ENCODE measurements at places on chromosomes 2 and 18. TPM values are rescaled to one million over a fixed set of nuclear protein-coding genes. Genes with fewer than 3 reads are reported as not detected.

- H3K4me3 ChIP-seq = no peak overlapping the region
- no peak overlapping the region for H3K27ac ChIP-seq
- DNase-seq = no peak
- H3K36me3 ChIP-seq = 0 out of 2 replicates have a peak, but pooled peaks cover 4% of the 10 kb centered on the region
- no peaks in the 10 kb centered on the region for H3K27me3 ChIP-seq
Observed at GRCh38 chr18:69617888-69618287, 217.2 kb downstream of the DOK6 start.

GRCh38 chr2:126614524-126615227, 41.3 kb upstream of the GYPC start:
- no peaks in the 10 kb centered on the region for H3K4me1 ChIP-seq
- peak; percentile 12 for DNase-seq
- H3K36me3 ChIP-seq = no peaks in the 10 kb centered on the region

DNA sequence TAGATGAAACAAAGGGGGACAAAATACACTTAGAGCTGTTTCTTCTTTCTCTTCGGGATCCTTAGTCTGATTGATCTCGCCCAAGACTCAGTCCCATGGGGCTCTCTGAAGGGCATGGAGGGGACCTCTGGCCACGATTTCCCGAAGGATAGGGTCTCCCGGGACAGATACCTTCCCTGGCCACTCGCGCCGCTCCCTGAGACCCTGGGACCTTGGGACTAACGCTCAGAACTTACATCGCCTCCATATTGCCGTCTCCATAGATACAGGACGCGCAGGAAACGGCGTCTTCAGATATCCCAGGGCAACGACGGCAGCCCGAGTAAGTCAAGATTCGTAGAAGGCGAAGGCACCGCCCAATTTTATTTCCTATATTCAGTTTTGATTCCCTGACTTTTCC, at the start of gene CFAP65:
Gene CFAP65 (minus strand): TSS at position 265 of the 400 bp plus-strand sequence. CDS start 2,468 bp downstream, outside the sequence.
- peaks cover 14% of the 10 kb centered on the region for H3K4me1 ChIP-seq
- H3K4me3 ChIP-seq = peak within 1 kb of the TSS; percentile 85
- H3K27ac ChIP-seq = no peak within 1 kb of the TSS
- H3K27me3 ChIP-seq = peaks cover 46% of the 10 kb centered on the region

GRCh38 chr2:36408198-36408703, 52.7 kb downstream of the CRIM1 start:
- H3K4me1 ChIP-seq = peaks cover 74% of the 10 kb centered on the region
- peak overlapping the region; percentile 29 for H3K4me3 ChIP-seq
- peaks cover 7% of the 10 kb centered on the region for H3K27me3 ChIP-seq
- DNase-seq = no peak

DNA sequence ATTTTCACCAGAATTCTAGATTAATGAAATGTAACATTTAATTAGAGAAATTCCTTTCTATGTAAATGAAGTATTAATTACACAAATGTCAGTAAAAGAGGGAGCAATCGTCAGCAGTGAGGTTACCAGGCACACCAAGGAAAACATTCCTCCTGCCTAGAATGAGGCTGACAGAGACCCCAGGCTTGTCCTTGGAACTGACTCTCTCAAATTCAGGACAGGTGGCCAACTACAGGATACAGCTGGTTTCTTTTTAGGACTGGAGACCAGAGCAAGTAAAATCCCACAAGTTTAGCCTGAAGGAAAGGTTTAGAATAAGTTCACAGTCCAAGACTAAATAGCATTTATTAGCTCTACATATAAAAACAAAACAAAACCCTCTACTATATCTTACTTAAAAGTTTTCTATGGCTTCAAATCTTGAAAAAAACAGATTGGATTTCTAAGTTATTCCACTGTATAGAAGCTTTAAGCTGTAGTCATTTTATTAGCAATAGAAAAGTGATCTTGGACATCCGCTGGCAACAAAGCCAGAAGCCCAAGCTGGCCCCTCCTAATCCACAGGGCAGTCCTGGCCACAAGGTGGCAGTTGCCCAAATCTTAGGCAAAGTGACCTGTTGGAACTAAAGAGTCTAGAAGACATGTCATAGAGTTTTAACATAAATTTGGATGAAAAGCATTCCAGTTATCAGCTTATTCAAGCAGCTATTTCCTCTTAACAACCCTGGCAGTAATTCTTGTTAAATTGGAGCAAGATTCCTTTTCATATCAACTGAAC, 81.0 kb downstream of the SP3 start:
- peaks cover 23% of the 10 kb centered on the region for H3K27me3 ChIP-seq
- no peak overlapping the region for H3K4me3 ChIP-seq
- no peak overlapping the region for H3K27ac ChIP-seq
- H3K36me3 ChIP-seq = peaks cover 6% of the 10 kb centered on the region
- H3K4me1 ChIP-seq = no peaks in the 10 kb centered on the region

GRCh38 chr18:62977512-62977911, 262.2 kb downstream of the PHLPP1 start:
- H3K27ac ChIP-seq = no peak overlapping the region
- H3K36me3 ChIP-seq = peaks cover 5% of the 10 kb centered on the region
- H3K4me3 ChIP-seq = no peak overlapping the region
- no peaks in the 10 kb centered on the region for H3K27me3 ChIP-seq
- no peak for DNase-seq
- peaks cover 13% of the 10 kb centered on the region for H3K4me1 ChIP-seq

GRCh38 chr18:11108947-11109346, 40.4 kb downstream of the PIEZO2 start:
- H3K4me3 ChIP-seq = no peak overlapping the region
- DNase-seq = no peak
- H3K36me3 ChIP-seq = no peaks in the 10 kb centered on the region
- no peaks in the 10 kb centered on the region for H3K4me1 ChIP-seq
- H3K27me3 ChIP-seq = no peaks in the 10 kb centered on the region

GRCh38 chr18:13619505-13620205, 106.7 kb downstream of the FAM210A start:
- H3K27me3 ChIP-seq = peaks cover 26% of the 10 kb centered on the region
- DNase-seq = no peak
- no peak overlapping the region for H3K4me3 ChIP-seq
- no peak overlapping the region for H3K27ac ChIP-seq

DNA sequence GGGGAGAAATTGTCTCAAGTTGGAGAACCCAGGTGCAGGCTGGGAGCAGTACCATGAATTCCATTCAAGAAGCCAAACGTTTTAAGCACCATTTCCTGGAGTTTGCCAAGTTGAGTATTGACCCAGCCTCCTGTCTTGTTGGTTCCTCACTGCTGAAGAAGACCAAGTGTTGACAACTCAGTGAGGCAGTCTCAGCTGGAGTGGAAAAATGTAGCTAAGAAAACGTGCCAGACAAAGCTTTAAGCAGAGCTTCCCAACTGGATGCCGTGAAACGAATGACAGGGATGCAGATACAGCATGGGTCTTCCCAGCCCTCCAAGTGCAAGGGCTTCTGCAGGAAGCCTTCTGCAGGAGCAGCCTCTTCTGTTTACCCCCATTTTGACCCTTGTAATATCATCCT, 778 bp upstream of the INPP1 start:
- H3K36me3 ChIP-seq = no peaks in the 10 kb centered on the region
- no peak overlapping the region for H3K4me3 ChIP-seq
- no peaks in the 10 kb centered on the region for H3K27me3 ChIP-seq
- no peak for DNase-seq
- peaks cover 27% of the 10 kb centered on the region for H3K4me1 ChIP-seq

DNA sequence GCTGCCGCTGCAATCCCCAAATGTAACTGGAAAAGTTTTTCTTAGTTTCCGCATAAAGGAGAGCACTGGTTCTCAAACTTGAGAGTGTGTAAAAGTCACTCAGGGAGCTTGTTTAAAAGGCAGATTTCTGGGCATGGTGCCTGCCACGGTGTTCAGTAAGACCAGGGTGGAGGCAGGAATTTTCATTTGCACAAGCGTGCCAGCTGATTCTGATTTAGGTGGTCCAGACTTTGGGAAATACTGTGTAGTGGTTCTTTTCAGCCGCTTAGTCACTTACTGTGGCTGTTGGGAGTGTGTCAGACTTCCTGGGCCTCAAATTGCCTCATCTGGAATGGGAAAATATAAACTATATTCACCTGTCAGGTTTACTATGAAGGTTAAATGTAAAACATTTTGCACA, 788 bp downstream of the ARMC9 start:
- H3K27me3 ChIP-seq = no peaks in the 10 kb centered on the region
- H3K4me1 ChIP-seq = peaks cover 37% of the 10 kb centered on the region
- DNase-seq = peak; percentile 36
- H3K36me3 ChIP-seq = peaks cover 19% of the 10 kb centered on the region

GRCh38 chr2:60299179-60299578, 254.3 kb downstream of the BCL11A start:
- H3K4me1 ChIP-seq = no peaks in the 10 kb centered on the region
- peaks cover 4% of the 10 kb centered on the region for H3K27me3 ChIP-seq
- H3K36me3 ChIP-seq = no peaks in the 10 kb centered on the region
- no peak overlapping the region for H3K27ac ChIP-seq

Gene DUSP2
- 20.2 TPM for total RNA-seq

- no peaks in the 10 kb centered on the region for H3K36me3 ChIP-seq
- H3K4me3 ChIP-seq = no peak overlapping the region
- no peak overlapping the region for H3K27ac ChIP-seq
- H3K4me1 ChIP-seq = no peaks in the 10 kb centered on the region
- no peaks in the 10 kb centered on the region for H3K27me3 ChIP-seq
- DNase-seq = no peak
Observed at GRCh38 chr2:222352981-222353380, 54.2 kb upstream of the PAX3 start.

- peaks cover 13% of the 10 kb centered on the region for H3K4me1 ChIP-seq
- no peak overlapping the region for H3K27ac ChIP-seq
- no peak overlapping the region for H3K4me3 ChIP-seq
- DNase-seq = no peak
Observed at GRCh38 chr2:25491003-25491696, 149.4 kb upstream of the DNMT3A start.

Gene ATAD2B
- total RNA-seq = 4.9 TPM

GRCh38 chr2:20061476-20061875, 10.0 kb upstream of the LAPTM4A start:
- peaks cover 36% of the 10 kb centered on the region for H3K4me1 ChIP-seq
- peaks cover 13% of the 10 kb centered on the region for H3K27me3 ChIP-seq
- H3K4me3 ChIP-seq = no peak overlapping the region
- peak overlapping the region; percentile 36 for H3K27ac ChIP-seq
